RCC 7860 (cell line): ENCODE measurements at places on chromosomes 1 and 21.

DNA sequence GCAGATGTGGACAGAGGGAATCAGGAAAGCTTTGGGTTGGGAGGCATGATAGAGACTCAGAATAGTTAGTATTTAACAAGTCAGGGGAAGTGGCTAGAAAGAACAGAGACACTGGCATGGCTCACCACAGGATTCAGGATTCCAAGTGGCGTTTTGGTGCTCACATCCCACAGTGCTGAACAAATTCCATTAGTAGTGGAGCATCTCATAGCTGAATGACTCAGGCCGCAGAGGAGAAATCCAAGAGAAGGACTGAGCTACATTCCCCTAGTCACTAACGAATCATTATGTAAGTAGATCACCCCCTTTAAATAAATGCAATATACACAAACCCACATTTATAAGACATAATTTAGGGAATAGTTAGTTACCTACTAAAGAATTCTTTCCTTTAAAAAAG lies 5.0 kb upstream of the KCNJ9 start:
- DNase-seq = peak; percentile 55

GRCh38 chr1:218380125-218380977 lies 35.2 kb downstream of the TGFB2 start:
- peak; percentile 93 for DNase-seq

DNA sequence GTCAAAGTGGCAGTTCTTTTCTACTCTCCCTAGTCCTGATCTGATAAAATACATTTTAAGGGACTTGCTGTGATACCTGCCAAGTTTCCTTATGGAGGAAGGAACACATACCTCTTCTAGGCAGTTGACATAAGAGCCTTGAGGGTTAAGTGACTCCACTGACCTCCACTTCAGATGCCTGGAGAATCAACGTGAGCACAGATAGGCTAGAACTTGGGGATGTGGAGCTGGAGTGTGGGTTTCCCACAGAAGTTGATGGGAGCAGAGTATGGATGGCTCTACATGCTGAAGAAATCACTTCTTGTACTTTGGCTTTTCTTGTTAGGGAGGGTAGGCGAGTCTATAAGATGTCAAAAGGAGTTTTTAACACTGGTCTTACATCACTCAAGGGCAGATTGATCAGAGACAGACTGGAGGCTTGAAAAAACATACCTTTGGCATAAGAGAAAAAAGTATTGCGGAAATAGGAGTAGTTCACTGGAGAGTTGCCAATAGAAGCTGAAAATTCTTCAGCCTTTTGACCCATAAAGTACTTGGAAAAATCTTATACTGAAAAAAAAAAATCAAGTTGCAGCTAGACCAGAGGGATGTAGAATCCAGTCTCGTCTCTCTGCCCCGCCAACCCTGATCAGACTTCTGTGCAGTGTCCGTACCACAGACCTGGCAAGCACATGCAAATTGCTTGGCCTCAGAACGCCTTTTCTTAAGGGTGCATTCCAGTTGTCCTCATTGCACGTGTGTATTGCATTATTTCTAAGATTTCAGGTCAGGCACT lies 5.5 kb downstream of the RHOU start:
- no peak for DNase-seq

GRCh38 chr1:116832932-116833578 lies 76.7 kb upstream of the PTGFRN start:
- DNase-seq = no peak

GRCh38 chr1:208251911-208252835 lies 8.0 kb upstream of the PLXNA2 start:
- DNase-seq = no peak
